ENCODE measurements at places on chromosomes 1 and 21. TPM values are rescaled to one million over a fixed set of nuclear protein-coding genes. Genes with fewer than 3 reads are reported as not detected.

The WLS gene
- 203 TPM for total RNA-seq

DNA sequence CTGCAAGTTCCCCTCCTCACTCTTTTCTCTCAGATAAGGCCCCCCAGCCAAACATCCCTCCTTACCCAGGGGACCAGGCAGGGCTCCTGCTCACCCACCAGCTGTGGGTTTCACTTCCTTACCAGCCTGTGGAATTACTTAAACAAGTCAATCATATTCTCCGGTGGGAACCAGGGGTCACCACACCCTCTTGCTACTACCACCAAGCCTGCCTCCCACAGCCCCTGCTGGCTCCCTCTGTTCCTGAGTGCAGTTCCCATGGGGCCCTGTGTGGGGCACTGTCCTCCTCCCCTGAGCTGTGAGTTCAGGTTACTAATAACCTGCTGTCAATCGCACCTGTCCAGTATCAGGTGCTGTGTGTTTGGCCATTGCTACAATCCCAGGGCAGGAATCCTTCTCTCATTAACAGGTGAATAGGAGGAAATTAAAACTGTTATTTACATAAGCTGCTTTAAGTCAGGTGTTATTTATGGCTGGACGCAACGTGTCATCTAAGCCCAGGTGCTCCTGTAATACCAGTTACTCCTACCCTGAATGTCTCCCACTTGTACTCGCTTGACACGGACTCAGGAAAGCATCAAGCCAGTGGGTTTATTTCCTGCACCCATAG lies 53.1 kb upstream of the LBR start:
- no peak overlapping the region for H3K27ac ChIP-seq
- H3K4me1 ChIP-seq: peaks cover 16% of the 10 kb centered on the region
- H3K27me3 ChIP-seq: peaks cover 5% of the 10 kb centered on the region

The NGF gene
- total RNA-seq: 4.2 TPM

DNA sequence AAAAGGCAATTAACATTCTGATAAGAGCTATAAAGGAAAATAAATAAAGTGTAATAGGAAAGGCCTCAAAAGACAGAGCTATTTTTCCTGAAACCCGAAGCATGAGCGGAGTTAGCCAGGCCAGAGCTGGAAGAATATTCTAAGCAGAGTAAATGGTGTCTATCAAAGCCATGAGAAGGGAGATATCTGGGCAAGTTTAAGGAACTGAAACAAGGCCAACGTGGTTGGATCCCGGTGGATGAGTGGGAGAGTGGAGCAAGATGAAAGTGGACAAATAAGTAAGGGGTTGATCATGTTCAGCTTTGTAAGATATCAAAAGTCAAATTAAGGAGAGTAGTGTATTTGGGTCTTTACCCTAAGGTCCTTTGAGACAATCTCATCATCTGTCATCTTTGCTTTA lies 234.0 kb downstream of the TM2D1 start:
- H3K4me1 ChIP-seq: peaks cover 43% of the 10 kb centered on the region
- H3K36me3 ChIP-seq: no peaks in the 10 kb centered on the region
- H3K4me3 ChIP-seq: no peak overlapping the region
- no peak for DNase-seq
- no peaks in the 10 kb centered on the region for H3K27me3 ChIP-seq

The SPATA45 gene
- not detected for total RNA-seq
